ENCODE measurements at places on chromosomes 16 and 17.
A peak's percentile ranks its signal among the peaks of the same experiment; 100 is the strongest.

DNA sequence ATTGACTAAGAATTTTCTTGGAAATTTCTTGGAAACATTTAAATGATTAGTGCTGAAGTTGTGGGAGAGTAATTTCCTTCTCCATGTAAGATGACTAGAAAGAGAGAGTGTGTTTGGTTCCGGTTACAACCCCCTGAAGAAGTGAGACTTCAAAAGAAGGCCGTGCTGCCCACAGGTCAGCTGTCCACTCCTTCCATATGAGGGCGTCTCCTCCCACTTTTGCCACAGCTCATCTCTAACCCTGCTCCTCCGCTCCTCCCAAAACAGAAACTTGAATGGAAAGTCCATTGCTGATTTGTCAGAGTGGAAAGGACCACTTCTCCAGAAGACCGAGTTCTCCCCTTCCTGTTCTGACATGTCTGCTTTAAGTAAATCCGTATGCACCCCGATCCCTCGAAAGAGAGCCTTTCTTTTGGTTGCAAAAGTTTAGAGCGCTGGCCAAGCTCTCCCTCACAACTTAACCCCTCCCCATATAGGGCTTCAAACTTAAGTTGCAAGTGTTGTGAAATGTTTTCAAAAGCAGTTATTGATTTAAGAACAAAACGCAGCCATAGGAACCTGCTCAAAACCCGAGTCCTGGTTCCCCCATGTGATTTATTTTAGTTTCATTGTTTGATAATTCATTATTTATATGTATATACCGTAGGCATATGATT is 129.5 kb downstream of the SOCS1 start:
- DNase-seq = no peak

GRCh38 chr17:19002805-19003542 is 1.6 kb downstream of the FAM83G start:
- DNase-seq = no peak

- DNase-seq = no peak
Observed at GRCh38 chr17:63519116-63519881, 3.9 kb upstream of the KCNH6 start.

- no peak for DNase-seq
Observed at GRCh38 chr17:45241328-45242028, 19.8 kb downstream of the FMNL1 start.

GRCh38 chr16:75351183-75351582 is 82.1 kb downstream of the CFDP1 start:
- DNase-seq = no peak

GRCh38 chr17:81398832-81399411 is 3.7 kb downstream of the BAHCC1 start:
- DNase-seq = no peak

- DNase-seq = no peak
Observed at GRCh38 chr17:80117491-80118401, 16.4 kb downstream of the GAA start.

GRCh38 chr16:57529391-57530103 is 6.8 kb downstream of the CCDC102A start:
- DNase-seq = no peak

GRCh38 chr17:40900809-40901356 is 15.8 kb upstream of the KRT20 start:
- DNase-seq = no peak

DNA sequence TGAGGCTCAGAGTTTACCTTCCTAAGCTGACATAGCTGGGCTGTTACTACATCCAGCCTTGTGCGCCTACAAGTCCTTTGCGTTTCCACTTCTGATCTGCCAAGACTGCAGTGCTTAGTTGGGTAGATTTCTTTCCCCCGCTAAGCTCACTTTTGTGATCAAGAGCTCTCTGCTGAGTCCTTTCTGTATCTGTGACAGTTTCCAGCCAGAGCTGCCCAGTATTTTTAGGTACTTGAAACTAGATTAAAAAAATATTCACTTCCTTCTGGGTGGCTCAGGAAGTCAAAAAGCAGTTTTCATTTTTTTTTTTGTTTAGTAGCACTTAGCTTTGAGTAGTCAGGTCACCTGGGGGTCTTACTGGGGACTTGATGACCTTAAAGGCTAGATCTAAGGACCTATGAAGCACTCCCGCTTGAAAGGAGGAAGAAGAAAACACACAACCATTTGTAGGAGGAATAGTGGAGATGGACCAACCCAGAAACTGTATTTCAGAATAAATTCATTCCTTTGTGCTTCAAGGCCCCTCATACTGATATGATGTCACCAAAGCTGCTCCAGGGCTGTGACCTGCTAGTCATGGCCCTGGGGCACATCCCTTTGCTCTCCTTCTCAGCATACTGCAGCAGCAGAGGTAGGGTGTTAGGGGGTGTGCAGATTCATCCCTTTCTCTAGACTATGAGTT is 75.6 kb upstream of the HNF1B start:
- DNase-seq = no peak

- no peak for DNase-seq
Observed at GRCh38 chr17:81000631-81001357, 9.2 kb downstream of the CHMP6 start.

GRCh38 chr16:22736791-22737190 is 77.2 kb upstream of the HS3ST2 start:
- DNase-seq = no peak

GRCh38 chr17:57620576-57620975 is 124.5 kb downstream of the CCDC182 start:
- DNase-seq = no peak

GRCh38 chr17:27634026-27634335 is 3.0 kb downstream of the LGALS9 start:
- DNase-seq = no peak

GRCh38 chr16:66605177-66605978 is 874 bp downstream of the CMTM3 start:
- DNase-seq = peak; percentile 21

DNA sequence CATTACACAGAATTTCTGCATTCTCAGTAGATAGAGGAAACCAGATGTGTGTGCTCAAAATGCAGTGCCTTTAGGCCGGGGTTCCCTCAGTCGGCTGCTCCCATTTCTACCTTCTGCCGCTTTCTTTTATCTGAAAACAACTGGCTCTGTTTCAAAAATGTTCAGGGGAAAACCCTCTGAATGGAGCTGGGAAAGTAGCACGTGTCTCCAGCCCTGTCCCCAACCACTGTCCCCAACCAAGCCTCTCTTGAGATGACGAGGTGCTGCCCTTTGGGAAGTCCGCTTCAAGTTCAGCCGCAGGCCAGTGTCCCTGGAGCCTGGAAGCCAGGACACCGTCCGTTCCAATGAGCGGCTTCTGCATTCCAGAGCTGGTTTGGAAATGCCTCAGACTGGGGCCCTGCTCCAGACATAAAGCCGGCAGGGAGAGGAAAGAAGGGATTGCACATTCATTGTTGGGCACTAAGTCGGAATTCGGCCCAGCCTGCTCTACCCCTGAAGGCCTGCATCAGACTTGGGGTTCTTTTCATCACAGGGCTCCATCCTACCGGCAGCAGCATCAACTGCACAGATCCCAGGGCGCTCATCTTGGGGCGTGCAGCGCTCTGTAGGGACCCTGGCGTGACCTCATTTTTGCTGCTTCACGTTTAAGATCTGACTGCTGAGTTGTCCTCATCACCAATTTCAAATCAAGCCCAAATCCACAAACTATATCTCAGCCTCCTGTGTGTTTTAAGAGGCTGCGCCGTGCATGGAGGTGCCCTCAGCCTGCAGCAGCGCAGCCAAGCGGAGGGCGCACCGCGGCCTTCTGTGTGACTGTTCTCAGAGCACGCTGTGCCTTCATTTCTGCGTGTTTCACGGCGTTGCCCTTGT is 111.3 kb downstream of the BANP start:
- no peak for DNase-seq

DNA sequence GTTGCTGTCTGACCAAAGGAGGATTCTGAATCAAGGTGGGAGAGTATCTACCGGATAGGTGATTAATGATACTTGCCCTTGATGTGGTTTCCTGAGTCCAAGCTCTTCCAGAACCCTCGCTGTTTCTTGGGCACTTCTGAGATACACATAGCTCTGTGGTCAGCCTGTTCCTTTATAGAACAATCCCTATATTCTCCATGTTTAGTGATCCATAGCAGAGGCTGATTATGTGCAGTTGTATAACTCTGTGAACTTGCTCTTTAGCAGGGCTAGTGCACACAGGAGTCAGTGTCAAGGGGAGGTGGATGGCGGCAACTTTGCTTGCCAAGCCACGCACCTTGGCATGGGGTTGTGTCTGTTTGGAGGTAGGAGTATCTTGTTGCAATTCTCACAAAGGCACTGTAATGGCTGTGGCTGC is 36.1 kb downstream of the ARL4D start:
- no peak for DNase-seq

GRCh38 chr16:7313170-7313569 is 19.5 kb upstream of the RBFOX1 start:
- no peak for DNase-seq

GRCh38 chr17:31559584-31560501 is 168.4 kb downstream of the RAB11FIP4 start:
- DNase-seq = no peak

GRCh38 chr16:89600956-89601355 is 12.5 kb upstream of the DPEP1 start:
- no peak for DNase-seq

Data from activated CD4-positive, alpha-beta T cell treated with anti-CD3 and anti-CD28 coated beads, Interleukin-2, Interleukin-4, amounts not matched to agents 100 ng/mL and 50 ng/mL, durations not matched to agents 16 hours and 8 hours (primary cell).